NCI-H2227 treated with DMSO at 0.1 percent for 48 hours (cell line): ENCODE measurements at places on chromosomes 13 and 19.

- peak; percentile 60 for DNase-seq
These were observed 61.4 kb downstream of the CCNE1 start for GRCh38 chr19:29873024-29873800.

GRCh38 chr13:106369858-106370257 lies 165.6 kb downstream of the EFNB2 start:
- DNase-seq: no peak

DNA sequence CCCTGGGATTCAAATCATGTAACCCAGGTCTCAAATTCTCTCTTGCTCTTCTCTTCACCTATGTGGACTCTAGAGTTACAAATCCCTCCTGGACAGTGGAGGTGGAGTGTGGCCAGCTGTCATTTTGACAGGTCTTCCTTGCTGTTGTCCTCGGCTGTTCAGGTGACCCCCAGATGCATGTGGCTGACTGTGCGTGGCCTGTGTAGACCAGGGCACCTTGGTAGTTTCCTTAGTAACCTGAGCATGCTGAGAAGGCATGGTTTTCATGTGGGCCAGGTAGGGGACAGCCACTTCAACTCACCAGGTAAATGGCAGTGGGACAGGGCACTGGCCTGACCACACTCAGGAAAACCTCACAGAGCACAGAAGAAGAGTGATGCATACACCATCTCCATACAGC lies 155.0 kb upstream of the TSHZ3 start:
- DNase-seq: no peak

DNA sequence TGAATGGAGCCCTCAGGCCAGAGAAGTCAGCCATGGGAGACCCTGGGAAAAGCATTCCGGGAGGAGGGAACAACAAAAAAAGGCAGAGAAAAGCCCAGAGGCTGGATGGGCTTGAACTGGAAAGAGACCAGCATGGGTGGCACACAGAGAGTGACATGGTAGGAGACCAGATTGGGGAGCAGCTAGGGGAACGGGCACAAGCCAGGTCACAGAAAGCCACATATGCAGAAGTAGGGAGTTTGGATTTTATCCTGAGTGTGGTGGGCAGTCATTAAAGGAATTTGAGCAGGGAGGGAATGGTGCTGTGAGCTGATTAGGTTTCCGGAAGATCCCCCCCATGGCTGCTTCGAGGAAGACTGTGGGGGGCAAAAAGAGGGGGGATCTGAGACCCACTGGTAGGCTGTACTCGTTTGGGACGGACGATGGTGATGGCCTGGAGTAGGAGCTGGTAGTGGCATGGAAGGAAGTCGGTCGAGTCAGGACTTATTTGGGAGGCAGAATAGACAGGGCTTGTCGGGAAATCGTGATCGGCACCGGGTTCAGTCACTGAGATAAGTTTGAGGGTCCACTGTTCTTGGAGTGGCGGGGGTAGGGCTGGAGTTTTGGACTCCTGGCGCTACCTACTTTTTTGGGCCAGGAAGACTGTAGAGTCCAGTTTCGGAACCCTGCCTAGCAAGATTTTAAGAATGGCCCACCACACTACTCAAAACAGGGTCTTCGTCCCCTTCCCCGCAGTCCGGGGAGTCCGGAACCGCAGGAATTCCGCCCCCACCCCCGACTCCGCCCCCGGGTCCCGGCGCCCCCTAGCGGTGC lies 949 bp downstream of the SERTAD1 start:
- DNase-seq: no peak

DNA sequence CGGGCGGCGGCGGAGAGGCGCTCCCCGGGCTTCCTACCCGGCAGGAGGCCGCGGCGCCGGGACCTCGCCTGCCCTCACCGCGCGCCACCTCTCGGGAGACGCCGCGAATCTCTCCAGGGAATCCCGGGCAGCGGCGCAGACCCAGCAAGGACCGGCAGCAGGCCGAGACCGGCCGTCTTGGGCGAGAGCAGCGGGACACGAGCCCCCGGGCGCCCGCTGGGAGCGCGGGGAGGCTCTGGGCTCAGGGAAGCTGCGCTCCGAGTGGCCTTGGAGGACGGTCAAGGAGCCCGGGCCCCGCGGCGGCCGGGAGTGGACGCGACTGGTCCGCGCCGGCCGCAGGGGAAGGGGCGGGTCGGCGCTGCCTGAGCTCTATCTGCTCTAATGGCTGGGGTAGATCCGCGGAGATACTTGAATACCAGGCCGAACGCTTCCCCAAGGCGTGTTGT lies 14.7 kb downstream of the CDX2 start:
- no peak for DNase-seq

- no peak for DNase-seq
These were observed 264.1 kb downstream of the NALCN start for GRCh38 chr13:101152184-101152583.

GRCh38 chr19:45820413-45821102 lies 5.5 kb upstream of the RSPH6A start:
- DNase-seq: no peak
